Suprapubic skin (tissue), 4 donors: ENCODE measurements at places on chromosomes 5 and 9.

- no peak for DNase-seq
- no peaks in the 10 kb centered on the region for H3K27me3 ChIP-seq
- no peak overlapping the region for H3K27ac ChIP-seq
- H3K4me3 ChIP-seq, result no peak overlapping the region
- no peaks in the 10 kb centered on the region for H3K4me1 ChIP-seq
Observed at GRCh38 chr9:28234133-28234893, 661.0 kb upstream of the C9orf72 start.

DNA sequence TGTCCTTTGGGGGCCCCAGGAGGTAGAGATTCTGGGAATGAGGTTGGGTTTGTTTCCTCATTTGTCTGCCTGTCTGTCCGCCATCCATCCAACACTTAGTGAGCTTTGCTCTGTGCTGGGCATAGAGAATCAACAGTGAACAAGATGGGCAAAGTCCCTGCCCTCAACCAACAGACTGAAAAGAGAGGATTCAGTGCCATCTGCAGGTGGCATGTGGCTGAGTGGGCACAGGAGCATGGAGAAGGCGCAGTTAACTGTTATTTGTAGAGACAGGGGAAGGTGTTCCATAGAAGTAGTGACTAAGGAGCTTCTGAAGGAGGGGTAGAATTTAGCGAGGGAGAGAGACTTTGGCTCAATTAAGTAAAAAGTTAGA lies 23.1 kb downstream of the POLR1E start:
- no peak for DNase-seq
- no peak overlapping the region for H3K27ac ChIP-seq
- no peaks in the 10 kb centered on the region for H3K27me3 ChIP-seq
- peaks cover 36% of the 10 kb centered on the region for H3K36me3 ChIP-seq
- H3K4me1 ChIP-seq, result no peaks in the 10 kb centered on the region
- H3K4me3 ChIP-seq, result no peak overlapping the region

- no peaks in the 10 kb centered on the region for H3K27me3 ChIP-seq
- no peak overlapping the region for H3K27ac ChIP-seq
- no peaks in the 10 kb centered on the region for H3K36me3 ChIP-seq
- no peak overlapping the region for H3K4me3 ChIP-seq
- no peak for DNase-seq
Observed at GRCh38 chr9:11868795-11869194, 824.4 kb upstream of the TYRP1 start.

DNA sequence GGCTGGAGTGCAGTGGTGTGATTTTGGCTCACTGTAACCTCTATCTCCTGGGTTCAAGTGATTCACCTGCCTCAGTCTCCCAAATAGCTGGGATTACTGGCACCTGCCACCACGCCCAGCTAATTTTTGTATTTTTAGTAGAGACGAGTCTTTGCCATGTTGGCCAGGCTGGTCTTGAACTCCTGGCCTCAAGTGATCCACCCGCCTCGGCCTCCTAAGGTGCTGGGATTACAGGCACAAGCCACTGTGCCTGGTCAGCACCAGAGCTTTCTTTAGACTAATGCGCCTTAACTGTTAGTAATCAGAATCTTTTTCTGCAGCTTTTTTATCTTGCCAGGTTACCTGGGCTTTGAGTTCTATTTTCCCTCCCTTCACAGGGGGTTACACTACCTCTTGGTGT lies 18.4 kb downstream of the PTGS1 start:
- DNase-seq, result peak; percentile 58
- no peak overlapping the region for H3K4me3 ChIP-seq
- H3K4me1 ChIP-seq, result peaks cover 22% of the 10 kb centered on the region
- H3K27ac ChIP-seq, result no peak overlapping the region

DNA sequence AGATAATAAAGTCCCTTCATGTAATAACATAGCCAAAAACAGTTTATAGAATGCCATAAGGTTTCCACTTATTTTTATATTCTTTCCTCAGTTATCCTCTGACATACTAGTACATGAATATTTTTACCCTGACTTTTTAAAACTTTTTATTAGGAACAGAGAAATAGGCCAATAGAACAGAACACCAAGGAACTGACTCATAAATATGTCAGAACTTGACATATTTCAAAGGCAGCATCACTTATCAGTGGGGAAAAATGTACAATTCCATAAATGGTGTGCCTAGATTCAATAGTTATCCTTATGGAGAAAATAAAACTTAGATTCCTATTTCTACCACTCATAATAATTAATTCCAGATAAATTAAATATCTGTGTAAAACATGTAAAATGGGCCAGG lies 9.4 kb downstream of the STARD4 start:
- H3K4me3 ChIP-seq, result no peak overlapping the region
- H3K27ac ChIP-seq, result no peak overlapping the region
- no peaks in the 10 kb centered on the region for H3K4me1 ChIP-seq
- H3K27me3 ChIP-seq, result no peaks in the 10 kb centered on the region
- H3K36me3 ChIP-seq, result no peaks in the 10 kb centered on the region

- H3K36me3 ChIP-seq, result no peaks in the 10 kb centered on the region
- no peak for DNase-seq
- no peak within 1 kb of the TSS for H3K27ac ChIP-seq
- peaks cover 58% of the 10 kb centered on the region for H3K27me3 ChIP-seq
Observed at GRCh38 chr5:90558344-90559192, at the start of gene ADGRV1. TSS of gene ADGRV1 (plus strand) at chr5:90558797. CDS start at chr5:90558896, 99 bp downstream.

DNA sequence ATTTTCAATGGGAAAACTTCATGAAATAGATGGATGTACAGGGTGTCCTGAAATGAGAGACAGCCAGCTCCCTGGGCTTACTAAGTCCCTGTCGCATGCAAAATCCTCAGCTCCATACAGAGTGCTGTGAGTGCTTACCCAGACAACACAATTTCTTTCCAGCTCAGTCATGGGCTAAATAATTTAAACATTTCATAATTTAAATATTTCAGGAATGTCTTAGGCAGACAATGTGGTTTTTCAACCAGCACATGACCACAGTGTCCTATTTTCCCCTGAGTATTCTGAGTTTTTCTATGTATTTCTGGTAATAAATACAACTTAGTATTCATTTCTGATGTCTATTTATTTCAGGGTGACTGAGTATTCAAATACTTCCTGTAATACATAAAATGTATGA lies 188.5 kb upstream of the SNX2 start:
- H3K27me3 ChIP-seq, result no peaks in the 10 kb centered on the region
- no peak overlapping the region for H3K4me3 ChIP-seq
- no peaks in the 10 kb centered on the region for H3K36me3 ChIP-seq
- no peak for DNase-seq
- H3K27ac ChIP-seq, result no peak overlapping the region

DNA sequence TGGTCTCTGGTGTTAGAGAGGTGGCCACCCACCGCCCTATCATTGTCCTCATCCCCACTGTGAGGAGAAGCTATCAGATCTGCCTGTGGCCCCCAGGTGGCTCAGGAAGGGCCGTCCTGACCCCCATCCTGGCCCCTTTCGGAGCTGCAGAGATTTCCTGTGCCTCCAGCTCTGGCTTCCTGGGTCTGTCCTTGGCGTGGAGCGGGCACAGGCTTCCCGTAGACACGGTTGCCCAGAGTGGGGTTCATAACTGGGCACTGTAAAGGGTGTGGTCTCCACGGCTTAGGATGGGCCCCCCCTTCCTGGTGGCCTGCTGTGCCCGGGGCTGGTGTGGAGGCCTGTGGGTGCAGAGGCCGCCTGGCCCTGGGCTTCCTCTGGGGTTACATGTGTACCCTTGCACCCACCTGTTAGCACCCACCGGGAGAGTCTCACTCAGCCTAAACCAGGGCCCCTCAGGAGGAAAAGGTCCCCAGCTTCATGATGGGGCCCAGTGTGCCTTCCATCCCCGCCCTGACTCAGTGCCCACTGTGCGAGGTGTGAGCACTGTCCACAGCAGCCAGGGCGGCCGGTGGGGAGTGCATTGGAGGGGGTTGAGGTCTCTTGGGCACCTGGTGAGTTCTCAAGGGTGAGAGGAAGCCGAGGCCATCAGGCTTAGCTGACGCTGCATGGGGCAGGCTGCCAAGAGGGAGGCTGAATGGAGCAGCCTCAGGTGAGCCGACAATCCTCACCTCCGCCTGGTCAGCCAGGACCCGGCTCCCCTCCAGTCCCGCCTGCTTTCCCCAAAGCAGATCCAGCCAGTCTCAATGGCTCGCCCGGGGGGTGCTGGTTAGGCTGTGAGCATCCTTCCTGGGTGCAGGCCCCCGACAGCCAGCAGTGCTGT lies 15.3 kb upstream of the AJM1 start:
- H3K27me3 ChIP-seq, result no peaks in the 10 kb centered on the region
- no peak overlapping the region for H3K4me3 ChIP-seq
- H3K4me1 ChIP-seq, result no peaks in the 10 kb centered on the region
- no peak overlapping the region for H3K27ac ChIP-seq
- peaks cover 88% of the 10 kb centered on the region for H3K36me3 ChIP-seq
- no peak for DNase-seq

- no peak overlapping the region for H3K27ac ChIP-seq
- peaks cover 5% of the 10 kb centered on the region for H3K36me3 ChIP-seq
- no peak overlapping the region for H3K4me3 ChIP-seq
Observed at GRCh38 chr5:53642061-53642460, 81.6 kb downstream of the NDUFS4 start.

DNA sequence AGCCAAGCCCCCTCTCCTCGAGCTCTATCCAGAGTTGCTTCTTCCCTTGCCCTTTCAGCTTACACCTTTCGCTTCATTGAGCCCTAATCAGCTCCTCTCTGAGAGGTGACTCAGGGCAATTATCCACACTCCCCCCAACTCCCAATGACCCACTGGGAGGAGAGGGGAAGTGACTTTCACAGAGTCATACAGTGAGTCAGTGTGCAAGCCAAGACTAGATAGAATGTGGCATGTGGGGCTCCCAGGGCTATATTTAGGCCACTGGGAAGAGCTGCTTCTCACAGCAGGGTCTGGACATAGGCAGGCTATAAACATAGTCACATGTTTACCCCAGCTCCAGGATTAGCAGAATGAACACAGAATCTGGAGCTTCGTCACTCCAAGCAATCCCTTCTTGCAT lies 57.4 kb downstream of the NRG2 start:
- DNase-seq, result no peak
- H3K4me3 ChIP-seq, result no peak overlapping the region
- peaks cover 3% of the 10 kb centered on the region for H3K27me3 ChIP-seq
- no peak overlapping the region for H3K27ac ChIP-seq
- no peaks in the 10 kb centered on the region for H3K4me1 ChIP-seq

- no peak for DNase-seq
- H3K36me3 ChIP-seq, result no peaks in the 10 kb centered on the region
- H3K27me3 ChIP-seq, result no peaks in the 10 kb centered on the region
- no peak overlapping the region for H3K27ac ChIP-seq
- peaks cover 4% of the 10 kb centered on the region for H3K4me1 ChIP-seq
Observed at GRCh38 chr9:99433555-99433954, 211.5 kb downstream of the SEC61B start.

DNA sequence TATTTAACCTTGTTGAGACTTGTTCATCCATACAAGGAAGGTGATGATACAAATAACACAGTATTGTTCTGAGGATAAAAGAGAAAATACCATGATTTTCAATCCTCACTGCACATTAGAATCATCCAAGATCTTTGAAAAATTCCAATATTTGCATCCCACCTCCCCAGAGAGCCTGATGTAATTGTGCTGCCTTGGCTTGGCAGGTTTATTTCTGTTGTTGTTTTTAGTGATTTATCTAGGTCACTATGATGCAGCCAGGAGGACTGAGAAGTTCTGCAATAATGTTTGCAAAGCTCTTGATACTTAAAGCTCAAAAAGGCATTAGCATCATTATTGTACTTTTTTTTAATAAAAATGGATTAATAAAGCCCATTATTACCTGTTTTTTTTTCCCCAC lies 67.0 kb upstream of the NMUR2 start:
- H3K4me1 ChIP-seq, result no peaks in the 10 kb centered on the region
- no peak for DNase-seq
- H3K27ac ChIP-seq, result no peak overlapping the region
- no peaks in the 10 kb centered on the region for H3K36me3 ChIP-seq
- H3K27me3 ChIP-seq, result no peaks in the 10 kb centered on the region
- no peak overlapping the region for H3K4me3 ChIP-seq

GRCh38 chr5:179258001-179258921 lies 87.0 kb downstream of the ADAMTS2 start:
- H3K4me1 ChIP-seq, result peaks cover 13% of the 10 kb centered on the region
- no peak overlapping the region for H3K4me3 ChIP-seq
- H3K27ac ChIP-seq, result peak overlapping the region; percentile 58
- no peak for DNase-seq
- no peaks in the 10 kb centered on the region for H3K36me3 ChIP-seq

DNA sequence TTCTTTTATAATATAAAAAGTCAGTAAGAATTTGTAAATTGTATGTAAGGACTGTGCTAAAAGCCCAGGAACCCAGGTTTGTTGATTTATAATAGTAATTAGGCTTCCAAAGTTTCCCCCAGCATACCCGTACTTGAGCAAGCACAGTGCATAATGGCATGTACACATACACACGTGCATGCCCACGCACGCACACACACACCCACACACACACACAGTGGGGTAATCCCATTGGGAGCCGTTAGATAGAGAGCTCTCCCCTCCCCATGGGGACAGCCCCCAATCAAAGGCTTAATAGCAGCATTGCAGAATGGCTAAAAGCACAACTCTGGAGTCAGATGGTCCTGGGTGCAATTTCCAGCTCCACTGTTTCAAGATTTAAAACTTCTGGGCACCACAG lies 319.7 kb upstream of the RFX3 start:
- DNase-seq, result no peak
- H3K36me3 ChIP-seq, result no peaks in the 10 kb centered on the region
- H3K4me3 ChIP-seq, result no peak overlapping the region
- no peaks in the 10 kb centered on the region for H3K27me3 ChIP-seq

DNA sequence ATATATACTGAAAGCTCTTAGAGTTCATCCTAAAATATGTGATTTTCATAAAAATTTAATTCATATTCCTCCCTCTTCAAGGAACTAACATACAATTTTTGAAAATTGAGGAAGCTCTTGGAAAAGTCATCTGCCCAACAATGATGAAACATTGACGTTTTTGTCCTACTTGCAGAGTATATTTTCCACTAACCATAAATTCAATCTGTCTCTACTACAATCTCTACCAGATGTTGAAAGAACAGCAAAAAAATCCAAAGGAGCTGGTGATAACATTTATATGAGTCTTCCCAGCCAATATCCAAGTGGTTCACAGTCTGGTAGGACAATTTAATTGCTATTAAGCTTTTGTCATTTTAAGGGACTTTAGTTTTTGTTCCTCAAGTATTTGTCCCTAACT lies 81.1 kb upstream of the NR3C1 start:
- H3K27ac ChIP-seq, result no peak overlapping the region
- H3K36me3 ChIP-seq, result no peaks in the 10 kb centered on the region
- H3K4me3 ChIP-seq, result no peak overlapping the region

GRCh38 chr5:150347451-150347850 lies 10.0 kb upstream of the TCOF1 start:
- no peaks in the 10 kb centered on the region for H3K4me1 ChIP-seq
- H3K27ac ChIP-seq, result no peak overlapping the region
- DNase-seq, result no peak
- H3K36me3 ChIP-seq, result no peaks in the 10 kb centered on the region
- no peak overlapping the region for H3K4me3 ChIP-seq
- H3K27me3 ChIP-seq, result no peaks in the 10 kb centered on the region

GRCh38 chr5:1172670-1173404 lies 28.6 kb upstream of the SLC6A19 start:
- no peaks in the 10 kb centered on the region for H3K36me3 ChIP-seq
- no peak overlapping the region for H3K27ac ChIP-seq
- peaks cover 6% of the 10 kb centered on the region for H3K4me1 ChIP-seq
- H3K4me3 ChIP-seq, result no peak overlapping the region
- peaks cover 3% of the 10 kb centered on the region for H3K27me3 ChIP-seq
